Activated CD8-positive, alpha-beta memory T cell treated with anti-CD3 and anti-CD28 coated beads, Interleukin-2, amount 50 U/mL, for 4 hours (primary cell): ENCODE measurements at places on chromosomes 4 and X.

DNA sequence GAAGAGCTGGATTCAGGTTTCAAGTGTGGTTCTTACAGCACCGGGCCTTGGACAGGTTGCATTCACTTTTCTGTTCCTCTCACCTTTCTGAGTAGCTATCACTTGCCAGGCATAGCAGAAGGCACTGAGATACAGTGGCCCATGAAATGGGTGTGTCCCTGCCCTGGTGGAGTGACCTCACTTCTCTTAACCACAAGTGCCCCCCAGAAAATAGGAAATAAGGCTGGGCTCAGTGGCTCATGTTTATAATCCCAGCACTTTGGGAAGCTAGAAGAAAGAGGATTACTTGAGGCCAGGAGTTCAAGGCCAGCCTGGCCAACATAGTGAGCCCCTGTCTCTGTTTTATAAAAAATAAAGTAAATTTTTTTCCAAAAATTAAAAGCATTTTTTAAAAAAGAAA lies 101.7 kb upstream of the KIT start:
- no peak for DNase-seq

DNA sequence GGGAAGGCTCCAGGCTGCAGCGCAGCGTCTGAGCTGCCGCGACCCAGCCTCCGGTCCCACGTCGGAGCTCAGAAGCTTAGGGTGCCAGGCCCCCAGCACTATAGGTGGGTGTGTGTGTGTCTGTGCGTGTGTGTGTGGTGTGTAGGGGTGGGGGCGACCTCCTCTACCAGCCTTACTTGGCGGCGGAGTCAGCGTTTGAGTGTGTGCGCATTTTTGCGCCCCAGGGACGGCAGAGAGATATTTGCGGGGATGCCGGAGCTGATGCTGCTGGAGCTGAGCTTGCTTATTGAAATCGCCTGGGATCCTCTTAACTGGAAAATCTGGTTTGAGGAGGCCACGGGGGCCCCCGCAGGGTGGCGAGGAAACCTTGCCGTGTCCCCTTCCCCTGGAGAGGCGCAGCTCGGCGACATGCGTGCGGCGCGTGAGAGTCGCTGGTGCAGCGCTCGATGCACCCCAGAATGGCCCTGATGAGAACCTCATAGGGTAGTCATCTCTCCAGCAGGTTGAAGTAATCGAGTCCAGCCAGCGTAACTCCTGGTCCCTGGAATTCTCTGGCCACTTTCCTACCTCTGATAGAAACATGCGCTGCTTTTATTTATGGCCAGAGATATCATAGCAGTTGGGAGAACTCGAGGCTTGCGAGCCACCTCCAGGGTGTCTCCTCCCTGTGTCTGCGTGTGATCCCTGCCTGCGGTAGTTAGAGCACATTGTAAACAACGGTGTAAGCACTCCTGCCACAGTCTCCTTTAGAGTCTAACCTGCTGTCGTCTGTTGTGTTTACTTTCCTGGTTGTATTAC lies 2.7 kb downstream of the ADGRL3 start:
- no peak for DNase-seq

GRCh38 chr4:164617426-164617825 lies 136.5 kb upstream of the SMIM31 start:
- DNase-seq: no peak

- no peak for DNase-seq
Measured at GRCh38 chr4:147768113-147768512, 36.2 kb downstream of the ARHGAP10 start.

DNA sequence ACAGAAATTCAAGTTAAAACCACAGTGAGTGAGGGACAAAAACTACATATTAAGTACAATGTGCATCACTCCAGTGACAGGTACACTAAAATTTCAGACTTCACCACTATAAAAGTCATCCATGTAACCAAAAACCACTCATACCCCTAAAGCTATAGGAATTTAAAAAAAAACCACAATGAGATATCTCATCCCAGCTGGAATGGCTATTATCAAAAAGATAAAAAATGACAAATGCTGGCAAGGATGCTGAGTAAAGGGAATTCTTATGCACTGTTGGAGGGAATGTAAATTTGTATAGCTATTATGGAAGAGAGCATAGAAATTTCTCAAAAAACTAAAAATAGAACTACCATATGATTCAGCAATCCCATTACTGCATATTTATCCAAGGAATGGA lies 171.1 kb downstream of the HHIP start:
- no peak for DNase-seq

- DNase-seq: no peak
Measured at GRCh38 chr4:110305455-110305854, 107.0 kb upstream of the ELOVL6 start.

GRCh38 chrX:110108381-110108821 lies 105.5 kb downstream of the TMEM164 start:
- no peak for DNase-seq

GRCh38 chr4:88006956-88007303 lies 505 bp upstream of the PKD2 start:
- DNase-seq: no peak

GRCh38 chrX:129718676-129719075 lies 20.1 kb upstream of the XPNPEP2 start:
- DNase-seq: no peak

DNA sequence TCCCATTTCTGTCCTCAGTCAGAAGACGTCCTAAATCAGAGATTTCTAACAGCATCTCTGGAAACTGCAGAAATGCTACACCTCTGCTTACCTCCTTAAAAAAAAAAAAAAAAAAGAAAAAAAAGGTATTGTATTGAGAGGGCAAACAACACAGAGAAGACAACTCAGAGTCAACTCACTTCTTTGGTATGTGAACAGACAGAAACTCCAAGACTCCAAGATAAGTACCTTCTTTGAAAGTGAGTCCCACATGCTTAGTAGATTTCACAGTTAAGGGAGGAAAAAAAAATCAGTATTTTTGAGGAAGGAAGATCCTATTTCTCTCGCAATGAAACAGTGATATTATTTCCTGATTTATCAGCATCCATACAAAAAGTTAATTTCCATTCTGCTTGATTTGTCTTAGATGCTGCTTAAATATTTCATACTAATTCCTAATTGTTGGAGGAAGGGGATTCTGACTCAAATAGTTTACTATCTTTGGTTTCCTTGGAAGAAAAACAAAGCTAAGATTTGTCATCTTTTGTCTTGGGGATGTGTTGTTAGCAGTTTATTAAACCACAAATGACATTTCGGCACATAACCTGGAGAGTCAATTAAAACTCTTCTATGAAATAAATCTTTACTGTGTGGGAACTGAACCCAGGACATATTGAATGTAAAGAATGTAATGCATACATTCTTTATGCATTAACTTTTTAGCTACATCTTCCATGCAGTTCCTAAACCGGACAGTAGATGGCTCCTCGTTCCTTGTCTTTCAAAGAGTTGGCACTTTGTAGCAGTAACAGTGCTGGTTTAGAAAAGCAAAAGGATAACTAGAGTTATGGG lies 4.7 kb downstream of the RASGEF1B start:
- peak; percentile 72 for DNase-seq

- DNase-seq: no peak
Measured at GRCh38 chr4:84870398-84871163, 95.9 kb downstream of the WDFY3 start.

DNA sequence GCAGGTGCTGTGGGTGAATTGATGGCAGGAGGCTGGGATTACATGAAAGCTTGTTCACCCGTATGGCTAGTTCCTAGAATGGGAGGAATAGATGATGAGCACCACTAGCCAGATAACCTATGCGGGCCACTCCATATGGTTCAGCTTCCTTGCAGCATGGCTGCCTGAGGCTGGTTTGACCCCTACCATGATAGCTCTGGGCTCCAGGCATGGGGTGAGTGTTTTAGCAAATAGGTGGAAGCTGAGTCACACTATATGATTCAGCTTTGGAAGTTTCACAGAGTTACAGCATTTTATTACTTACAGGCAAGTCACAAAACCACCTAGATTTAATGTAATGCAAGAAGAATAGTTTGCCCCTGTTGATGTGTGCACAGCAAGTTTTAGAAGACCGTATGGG lies 603.2 kb downstream of the STIM2 start:
- DNase-seq: no peak

DNA sequence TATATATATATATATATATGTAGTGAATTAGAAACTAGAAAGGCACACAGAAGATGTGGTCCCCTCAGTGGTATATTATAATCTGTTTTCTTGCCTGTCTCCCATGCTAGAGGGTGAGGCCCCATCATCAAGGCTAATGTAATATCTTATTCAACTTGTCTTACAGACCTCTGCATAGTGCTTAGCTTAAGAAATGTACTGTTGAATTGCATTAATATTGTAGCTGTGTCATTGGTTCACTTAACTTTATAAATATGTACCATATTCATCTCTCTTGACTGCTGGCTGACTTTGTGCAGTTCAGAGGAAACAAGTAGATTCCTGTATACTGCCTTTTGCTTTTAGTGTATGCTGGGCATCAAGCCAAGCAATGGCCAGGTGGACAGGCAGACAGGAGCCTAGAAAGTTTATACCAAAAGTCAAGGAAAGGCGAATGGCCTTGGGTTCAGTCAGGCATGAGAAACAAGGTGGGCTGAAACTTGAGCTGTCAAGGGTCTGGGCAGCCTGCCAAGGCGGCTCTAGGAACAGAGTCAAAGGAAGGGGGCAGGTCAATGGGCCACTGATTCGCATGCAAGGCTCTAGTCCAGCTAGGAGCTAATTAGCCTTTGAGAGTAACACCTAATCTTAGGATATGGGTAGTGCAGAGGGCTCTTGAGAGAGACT lies 78.8 kb upstream of the LEF1 start:
- no peak for DNase-seq

DNA sequence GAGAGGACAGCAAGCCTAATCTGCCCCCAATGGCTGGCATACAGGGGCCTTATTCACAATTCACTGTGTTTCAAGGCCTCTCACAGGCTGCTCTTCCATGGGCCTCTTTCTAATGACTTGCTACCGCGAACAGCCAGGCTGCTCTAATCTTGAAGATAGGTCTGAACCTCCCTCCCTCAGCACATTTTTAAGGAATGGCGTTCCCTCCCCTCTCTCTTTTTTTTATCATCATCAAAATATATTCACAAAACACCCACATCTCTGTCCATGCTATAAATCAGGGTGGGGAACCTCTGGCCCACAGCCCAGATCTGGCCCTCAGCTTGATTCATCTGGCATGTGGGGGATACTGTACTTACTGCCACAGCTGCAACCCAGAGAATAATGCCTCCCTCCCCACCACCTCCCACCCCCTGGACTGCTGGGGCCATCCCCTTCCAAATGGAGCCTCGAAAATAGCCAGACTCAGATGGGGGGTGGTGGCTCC lies 76.2 kb upstream of the PLAC1 start:
- DNase-seq: no peak

DNA sequence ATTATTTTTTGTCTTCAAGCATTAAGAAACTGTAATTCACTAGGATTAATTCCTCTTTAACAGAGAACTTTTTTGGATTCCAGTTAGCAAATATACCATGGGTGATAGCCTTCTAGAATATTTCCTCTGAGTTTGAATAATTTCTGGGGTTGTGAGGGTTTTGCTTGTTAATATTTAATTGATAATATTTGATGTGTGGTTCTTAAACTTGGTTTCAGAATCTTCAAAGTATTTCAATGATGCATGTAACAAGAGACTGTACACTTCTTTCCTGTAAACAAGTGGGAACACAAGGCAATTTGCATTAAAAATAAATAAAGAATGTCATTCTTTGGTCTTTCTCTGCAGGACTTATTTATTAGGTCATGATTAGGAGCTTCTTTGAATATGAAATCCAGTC lies 9.5 kb upstream of the C4orf51 start:
- no peak for DNase-seq

DNA sequence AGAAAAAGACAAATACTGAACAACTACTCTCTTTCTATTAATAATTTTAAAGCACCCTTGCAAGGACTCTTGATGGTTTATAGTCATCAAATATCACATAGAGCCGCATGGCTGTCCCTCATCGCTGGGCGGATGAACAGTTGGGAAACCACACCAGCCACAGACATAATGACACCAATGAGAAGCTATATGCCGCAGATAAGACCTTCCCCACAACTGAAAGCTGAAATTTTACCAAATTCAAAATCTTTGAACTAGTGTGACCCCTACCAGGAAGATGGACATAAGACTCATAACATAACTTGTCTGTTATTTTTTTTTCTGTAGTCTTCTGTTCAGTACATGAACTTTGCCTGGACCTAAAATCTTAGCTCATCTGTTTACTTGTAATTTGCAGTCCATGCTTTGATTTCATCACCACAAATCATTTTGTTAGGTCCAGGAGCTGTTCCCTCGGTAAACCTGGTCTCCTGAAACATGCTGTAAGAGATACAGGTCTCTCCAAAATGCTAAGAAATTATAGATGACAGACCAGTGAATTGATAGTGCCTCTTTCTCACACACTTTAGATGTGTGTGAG lies 157.3 kb upstream of the RAPGEF2 start:
- DNase-seq: no peak

GRCh38 chr4:182547435-182547834 lies 304.2 kb downstream of the TENM3 start:
- no peak for DNase-seq

- no peak for DNase-seq
Measured at GRCh38 chr4:22202975-22203710, 254.6 kb upstream of the KCNIP4 start.

- no peak for DNase-seq
Measured at GRCh38 chrX:154358829-154359228, 15.6 kb downstream of the FLNA start.

DNA sequence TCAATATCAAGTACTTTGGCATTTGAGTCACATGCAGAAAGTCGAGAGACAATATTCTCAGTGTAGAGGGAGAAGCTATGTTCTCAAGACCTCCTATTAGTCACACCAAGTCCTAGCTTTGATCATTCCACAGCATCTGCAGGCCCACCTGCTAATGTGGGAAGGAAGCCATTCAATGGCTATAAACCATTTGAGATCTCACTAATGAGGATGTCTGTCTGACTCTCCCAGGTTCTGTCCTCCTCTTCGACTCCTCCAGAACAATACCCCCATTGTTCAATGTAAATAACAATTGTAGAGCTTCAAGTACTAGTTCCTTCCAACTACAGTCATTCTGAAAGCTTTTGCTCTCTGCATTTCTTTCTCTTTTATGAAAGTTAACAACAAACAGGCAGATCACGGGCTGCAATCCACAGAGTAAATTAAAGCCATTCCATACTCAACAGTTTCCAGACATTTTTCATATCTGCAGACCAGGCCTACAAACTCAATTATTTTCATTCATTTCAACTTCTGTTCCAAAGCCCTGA lies 140.2 kb upstream of the EDNRA start:
- DNase-seq: no peak

- DNase-seq: no peak
Measured at GRCh38 chr4:48639807-48640206, 140.3 kb downstream of the FRYL start.

DNA sequence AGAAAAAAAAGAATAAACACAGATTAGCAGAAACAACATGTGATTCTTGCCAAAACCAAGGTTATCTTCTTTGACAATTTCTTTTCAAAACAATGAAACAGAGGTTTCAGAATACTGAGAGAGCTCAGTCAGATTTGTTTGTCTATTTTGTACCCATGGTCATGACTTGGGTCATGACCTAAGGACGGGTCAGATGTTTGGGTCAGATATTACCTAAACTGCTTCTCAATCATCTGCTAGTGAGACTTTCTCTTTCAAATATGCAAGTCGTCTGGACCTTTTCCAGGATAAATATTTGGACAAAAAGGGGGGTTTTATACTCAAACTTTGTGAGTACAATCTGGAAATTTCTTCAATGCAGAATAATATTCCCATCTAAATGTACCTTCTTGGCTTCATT lies 148.3 kb upstream of the USP38 start:
- no peak for DNase-seq
